ENCODE measurements at places on chromosomes 6 and 20. TPM values are rescaled to one million over a fixed set of nuclear protein-coding genes. Genes with fewer than 3 reads are reported as not detected.

DNA sequence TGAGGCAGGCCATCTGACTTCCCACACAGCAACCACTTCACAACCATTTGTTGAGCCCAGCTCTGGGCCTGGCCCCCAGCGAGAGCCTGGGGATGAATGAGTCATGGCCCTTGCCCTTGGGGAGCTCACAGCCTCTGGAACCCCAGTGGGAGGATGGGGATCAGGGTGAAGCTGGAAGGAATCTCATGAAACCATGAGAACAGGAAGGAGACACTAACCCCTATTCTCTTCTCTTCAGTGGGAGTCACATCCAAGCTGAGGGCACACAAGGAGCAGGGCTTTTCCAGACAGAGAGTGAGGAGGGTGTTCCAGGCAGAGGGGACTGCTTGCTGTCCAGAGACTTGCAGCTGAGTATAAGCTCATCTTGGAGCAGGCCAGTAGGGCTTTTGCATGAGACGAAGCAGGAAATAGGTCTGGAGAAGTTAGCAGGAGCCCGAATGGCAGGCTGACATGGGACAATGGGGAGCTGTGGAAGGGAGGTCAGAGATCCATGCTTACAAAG is 7.5 kb downstream of the FOXS1 start:
- peaks cover 61% of the 10 kb centered on the region for H3K4me1 ChIP-seq
- peak overlapping the region; percentile 23 for H3K27ac ChIP-seq
- H3K36me3 ChIP-seq, result no peaks in the 10 kb centered on the region
- no peaks in the 10 kb centered on the region for H3K27me3 ChIP-seq
- DNase-seq, result no peak

DNA sequence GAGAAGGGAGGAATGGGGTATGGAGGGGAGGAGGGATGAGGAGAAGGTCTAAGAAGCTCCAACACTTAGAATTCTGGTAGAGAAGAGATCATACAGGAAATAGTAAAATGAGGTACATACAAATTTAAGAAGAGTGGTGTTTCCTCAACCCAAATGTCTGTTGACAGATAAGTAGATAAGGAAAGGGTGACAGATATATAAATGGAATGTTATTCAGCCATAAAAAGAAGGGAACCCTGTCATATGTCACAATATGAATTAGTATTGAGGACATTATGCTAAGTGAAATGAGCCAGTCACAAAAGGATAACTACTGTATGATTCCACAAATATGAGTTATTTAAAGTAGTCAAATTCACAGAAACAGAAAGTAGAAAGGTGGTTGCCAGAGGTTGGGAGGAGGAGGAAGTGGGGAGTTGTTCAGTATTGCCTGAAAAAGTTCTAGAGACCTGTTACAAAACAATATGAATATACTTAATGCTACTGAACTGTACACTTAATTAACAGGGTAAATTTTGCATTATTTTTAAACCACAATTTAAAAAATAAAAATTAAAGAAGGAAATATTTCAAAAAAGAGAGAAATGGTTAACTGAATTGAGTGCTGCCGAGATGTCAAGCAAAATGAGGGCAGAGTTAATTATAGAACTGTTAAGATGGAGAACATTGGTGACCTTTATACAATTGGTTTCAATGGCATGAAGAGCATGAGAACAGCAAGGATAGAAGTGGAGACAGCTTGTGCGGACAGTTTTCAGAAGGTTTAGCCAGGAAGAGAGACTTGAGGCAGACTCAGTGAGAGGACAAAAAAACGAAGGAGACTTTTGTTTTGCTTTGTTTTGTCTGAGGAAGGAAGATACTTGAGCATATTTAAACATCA is 47.6 kb upstream of the ADGRF4 start:
- DNase-seq, result no peak
- H3K27me3 ChIP-seq, result no peaks in the 10 kb centered on the region
- H3K4me1 ChIP-seq, result no peaks in the 10 kb centered on the region

GRCh38 chr20:57656252-57656820 is 36.1 kb upstream of the ZBP1 start:
- H3K36me3 ChIP-seq, result no peaks in the 10 kb centered on the region
- H3K27me3 ChIP-seq, result no peaks in the 10 kb centered on the region
- DNase-seq, result peak; percentile 10
- H3K4me3 ChIP-seq, result no peak overlapping the region

DNA sequence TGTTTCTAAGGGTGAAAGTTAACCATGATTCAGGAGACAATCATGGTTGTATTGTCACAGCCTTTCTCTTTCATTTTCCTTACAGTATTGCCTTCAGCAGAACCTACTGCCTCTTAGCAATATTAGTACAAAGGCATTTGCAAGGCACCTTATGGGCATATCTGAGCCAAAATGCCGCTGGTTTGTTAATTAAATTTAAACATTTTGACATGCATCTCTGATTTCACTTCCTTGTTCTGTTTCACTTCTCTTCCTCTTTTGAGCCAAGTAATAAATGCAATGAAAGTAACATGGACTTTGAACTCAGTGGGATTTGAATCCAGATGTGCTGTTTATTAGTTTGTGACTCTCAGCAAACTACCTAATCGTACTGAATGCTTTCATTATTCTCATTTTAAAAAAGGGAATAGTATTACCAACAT is 467.4 kb upstream of the CITED2 start:
- H3K4me1 ChIP-seq, result no peaks in the 10 kb centered on the region
- no peaks in the 10 kb centered on the region for H3K36me3 ChIP-seq
- H3K27me3 ChIP-seq, result no peaks in the 10 kb centered on the region
- no peak overlapping the region for H3K27ac ChIP-seq
- H3K4me3 ChIP-seq, result no peak overlapping the region

DNA sequence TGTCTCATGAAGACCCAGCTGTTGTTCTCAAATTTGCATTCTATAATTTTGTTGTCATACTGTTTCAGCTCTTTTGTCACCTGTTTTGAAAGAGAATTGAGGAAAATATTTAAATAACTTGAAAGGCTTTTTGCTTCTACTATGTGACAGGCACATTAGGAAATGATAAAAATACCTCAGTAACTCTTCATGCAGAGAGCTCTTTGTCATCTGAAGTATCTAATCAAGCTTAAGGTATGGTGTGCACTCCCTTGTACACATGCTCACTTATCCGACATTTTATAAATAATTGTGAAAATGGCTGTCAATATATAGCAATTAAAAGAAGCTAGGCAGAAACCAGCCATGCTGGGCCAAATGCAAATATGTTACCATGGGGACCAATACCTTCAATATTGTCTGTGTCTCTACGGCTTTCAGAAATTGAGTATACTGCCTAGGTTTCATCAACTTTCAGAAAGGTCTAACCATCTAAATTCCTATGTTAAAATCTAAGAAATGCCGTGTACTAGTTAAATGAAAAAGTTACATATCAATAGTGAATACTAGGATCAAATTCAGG is 349.0 kb downstream of the RNGTT start:
- no peaks in the 10 kb centered on the region for H3K27me3 ChIP-seq
- no peak for DNase-seq
- H3K27ac ChIP-seq, result no peak overlapping the region
- no peak overlapping the region for H3K4me3 ChIP-seq
- H3K36me3 ChIP-seq, result no peaks in the 10 kb centered on the region

GRCh38 chr6:36104836-36105235 is 25.5 kb upstream of the MAPK13 start:
- H3K4me3 ChIP-seq, result no peak overlapping the region
- no peaks in the 10 kb centered on the region for H3K27me3 ChIP-seq
- H3K36me3 ChIP-seq, result no peaks in the 10 kb centered on the region
- no peaks in the 10 kb centered on the region for H3K4me1 ChIP-seq

Gene ERVFRD-1
- not detected for total RNA-seq

Gene PLAGL1
- total RNA-seq, result 31.3 TPM

Gene OXT
- 3.7 TPM for total RNA-seq

Gene EPPIN
- total RNA-seq, result 185 TPM

Gene RBBP8NL
- 1.3 TPM for total RNA-seq

Gene FERMT1
- 2.5 TPM for total RNA-seq

Gene PHACTR2
- total RNA-seq, result 121 TPM

Gene L3MBTL1
- total RNA-seq, result 68.1 TPM

Data from testis (tissue), 5 donors.